Activated CD8-positive, alpha-beta T cell treated with anti-CD3 and anti-CD28 coated beads for 36 hours (primary cell): ENCODE measurements at places on chromosomes 12 and 14. TPM values are rescaled to one million over a fixed set of nuclear protein-coding genes. Genes with fewer than 3 reads are reported as not detected.

DNA sequence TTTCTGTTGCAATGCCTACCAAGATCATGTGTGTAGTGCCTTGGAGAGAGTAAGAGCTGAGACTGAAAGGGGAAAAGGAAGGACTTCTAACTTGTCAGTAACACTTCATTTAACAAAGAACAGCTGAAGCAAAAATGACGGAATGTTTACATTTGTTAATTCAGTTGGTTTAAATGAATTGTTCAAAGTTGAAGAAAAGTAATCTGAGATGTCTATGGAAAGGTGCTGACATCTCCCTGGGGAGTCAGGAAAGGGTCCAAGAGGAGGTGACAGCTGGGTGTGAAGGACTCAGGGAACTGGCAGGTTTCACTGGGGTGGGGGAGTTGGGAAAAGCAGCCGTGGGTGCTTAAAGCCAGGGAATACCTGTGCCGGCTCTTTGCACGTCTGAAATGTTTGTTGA, 7.9 kb downstream of the TMEM63C start:
- H3K27me3 ChIP-seq = peaks cover 13% of the 10 kb centered on the region
- no peak overlapping the region for H3K4me3 ChIP-seq
- H3K4me1 ChIP-seq = peaks cover 5% of the 10 kb centered on the region
- no peaks in the 10 kb centered on the region for H3K36me3 ChIP-seq
- H3K27ac ChIP-seq = no peak overlapping the region
- no peak for DNase-seq

DNA sequence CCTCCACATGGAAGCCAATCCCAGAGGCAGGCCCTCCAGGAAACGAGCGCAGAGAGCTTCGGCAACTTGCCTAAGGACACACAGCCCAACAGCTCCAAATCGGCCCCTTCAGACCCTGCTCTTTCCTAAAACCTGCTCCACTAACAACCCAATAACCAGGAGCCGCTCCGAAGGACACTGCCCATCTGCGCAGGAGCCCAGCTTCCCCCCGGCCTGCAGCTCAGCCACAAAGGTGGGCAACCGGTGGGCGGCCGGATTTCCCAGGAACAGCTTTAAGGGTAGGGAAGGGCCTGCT, 13.6 kb downstream of the RAB35 start:
- H3K4me1 ChIP-seq = peaks cover 20% of the 10 kb centered on the region
- no peaks in the 10 kb centered on the region for H3K27me3 ChIP-seq
- H3K27ac ChIP-seq = no peak overlapping the region

Gene BDKRB1
- total RNA-seq = not detected

DNA sequence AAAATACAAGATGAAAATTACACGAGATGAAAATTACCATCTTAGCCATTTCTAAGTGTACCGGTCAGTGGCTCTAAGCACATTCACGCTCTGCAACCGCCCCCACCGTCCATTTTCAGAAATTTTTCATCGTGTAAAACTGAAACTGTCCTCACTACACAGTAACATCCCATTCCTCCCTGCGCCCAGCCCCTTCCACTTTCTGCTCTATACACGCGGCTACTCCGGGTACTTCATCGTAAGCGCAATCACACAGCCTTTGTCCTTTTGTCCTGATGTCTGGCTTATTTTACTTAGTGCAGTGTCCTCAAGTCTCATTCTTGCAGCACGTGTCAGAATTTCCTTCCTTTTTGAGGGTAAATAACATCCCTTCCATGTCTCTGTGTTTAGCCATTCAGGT, 3.6 kb upstream of the GPR132 start:
- H3K4me3 ChIP-seq = no peak overlapping the region
- H3K27me3 ChIP-seq = no peaks in the 10 kb centered on the region
- peaks cover 54% of the 10 kb centered on the region for H3K4me1 ChIP-seq
- H3K27ac ChIP-seq = peak overlapping the region; percentile 73

GRCh38 chr14:61652526-61653262, 42.6 kb upstream of the HIF1A start:
- peaks cover 35% of the 10 kb centered on the region for H3K4me1 ChIP-seq
- no peak for DNase-seq
- no peak overlapping the region for H3K27ac ChIP-seq

- peaks cover 6% of the 10 kb centered on the region for H3K4me1 ChIP-seq
- no peaks in the 10 kb centered on the region for H3K27me3 ChIP-seq
- H3K4me3 ChIP-seq = no peak overlapping the region
- H3K27ac ChIP-seq = no peak overlapping the region
Measured at GRCh38 chr12:93813972-93814821, 137.0 kb downstream of the CRADD start.

DNA sequence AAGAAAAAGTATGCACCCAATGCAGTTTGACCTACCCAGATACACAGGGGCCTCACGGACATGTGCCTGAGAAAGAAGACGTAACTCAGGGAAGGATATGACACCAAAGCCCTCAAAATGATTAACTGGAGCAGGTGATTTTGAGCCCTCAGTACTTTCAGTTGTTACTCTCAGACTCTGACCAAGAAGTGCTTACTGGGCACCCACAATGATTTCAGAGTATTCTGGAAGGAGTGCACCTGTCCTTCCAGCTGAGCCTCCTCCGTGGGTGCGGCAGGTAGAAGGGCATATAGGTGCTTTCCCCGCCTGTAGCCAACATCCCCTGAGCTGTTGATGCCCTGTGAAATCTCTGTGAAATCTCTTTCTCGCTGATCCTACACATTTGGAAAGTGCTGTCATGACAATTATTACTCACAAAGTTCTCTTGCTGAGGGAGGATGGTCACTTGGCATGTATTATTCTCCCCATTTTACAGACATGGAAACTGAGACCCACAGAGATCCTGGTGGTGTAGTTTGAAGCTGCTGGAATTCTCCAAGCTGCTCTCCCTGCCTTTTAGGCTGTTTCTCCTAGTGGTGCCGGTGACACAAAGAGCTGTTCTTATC, 154.3 kb upstream of the CCND2 start:
- H3K4me1 ChIP-seq = peaks cover 63% of the 10 kb centered on the region
- peak overlapping the region; percentile 90 for H3K27ac ChIP-seq
- H3K4me3 ChIP-seq = peak overlapping the region; percentile 56
- peak; percentile 84 for DNase-seq
- no peaks in the 10 kb centered on the region for H3K27me3 ChIP-seq
- peaks cover 3% of the 10 kb centered on the region for H3K36me3 ChIP-seq
